ENCODE measurements at places on chromosomes 5 and 9.

DNA sequence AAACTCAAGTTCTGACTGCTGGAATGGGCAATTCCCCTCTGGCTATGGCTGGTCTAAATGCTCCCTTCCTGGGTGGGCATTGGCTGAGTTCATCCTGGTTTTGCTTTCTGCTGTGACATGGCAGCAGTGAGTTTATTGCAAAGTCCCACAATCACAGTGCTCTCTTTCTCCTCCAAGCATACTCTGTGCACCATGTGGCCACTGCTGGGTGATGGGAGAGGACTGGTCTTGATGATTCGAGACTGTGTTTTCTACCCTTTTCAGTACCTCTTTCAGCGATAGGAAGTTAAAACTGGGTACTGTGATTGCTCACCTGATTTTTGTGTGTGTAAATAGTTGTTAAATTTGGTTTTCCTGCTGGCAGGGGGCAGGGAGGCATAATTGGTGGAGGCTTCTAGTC lies 49.7 kb downstream of the FER start:
- no peak for DNase-seq

DNA sequence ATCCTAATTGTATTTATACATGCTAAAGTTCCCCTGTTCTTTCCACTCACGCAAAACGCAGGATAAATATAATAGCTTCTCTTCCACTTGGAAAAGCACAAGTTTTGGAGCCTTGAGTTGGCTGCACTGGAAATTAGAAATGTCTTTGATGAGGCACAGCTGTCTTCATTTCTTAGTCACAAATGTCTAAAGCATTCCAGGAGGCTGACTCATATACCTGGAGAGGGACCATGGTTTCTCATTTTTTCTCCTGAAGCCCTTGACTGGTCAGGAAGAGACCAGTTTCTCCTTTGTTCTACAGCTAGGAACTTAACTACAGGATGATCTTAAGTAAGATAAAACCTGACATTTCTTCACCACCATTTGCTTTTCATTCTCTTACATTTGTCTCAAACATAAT lies 16.2 kb downstream of the MTX3 start:
- no peak for DNase-seq

DNA sequence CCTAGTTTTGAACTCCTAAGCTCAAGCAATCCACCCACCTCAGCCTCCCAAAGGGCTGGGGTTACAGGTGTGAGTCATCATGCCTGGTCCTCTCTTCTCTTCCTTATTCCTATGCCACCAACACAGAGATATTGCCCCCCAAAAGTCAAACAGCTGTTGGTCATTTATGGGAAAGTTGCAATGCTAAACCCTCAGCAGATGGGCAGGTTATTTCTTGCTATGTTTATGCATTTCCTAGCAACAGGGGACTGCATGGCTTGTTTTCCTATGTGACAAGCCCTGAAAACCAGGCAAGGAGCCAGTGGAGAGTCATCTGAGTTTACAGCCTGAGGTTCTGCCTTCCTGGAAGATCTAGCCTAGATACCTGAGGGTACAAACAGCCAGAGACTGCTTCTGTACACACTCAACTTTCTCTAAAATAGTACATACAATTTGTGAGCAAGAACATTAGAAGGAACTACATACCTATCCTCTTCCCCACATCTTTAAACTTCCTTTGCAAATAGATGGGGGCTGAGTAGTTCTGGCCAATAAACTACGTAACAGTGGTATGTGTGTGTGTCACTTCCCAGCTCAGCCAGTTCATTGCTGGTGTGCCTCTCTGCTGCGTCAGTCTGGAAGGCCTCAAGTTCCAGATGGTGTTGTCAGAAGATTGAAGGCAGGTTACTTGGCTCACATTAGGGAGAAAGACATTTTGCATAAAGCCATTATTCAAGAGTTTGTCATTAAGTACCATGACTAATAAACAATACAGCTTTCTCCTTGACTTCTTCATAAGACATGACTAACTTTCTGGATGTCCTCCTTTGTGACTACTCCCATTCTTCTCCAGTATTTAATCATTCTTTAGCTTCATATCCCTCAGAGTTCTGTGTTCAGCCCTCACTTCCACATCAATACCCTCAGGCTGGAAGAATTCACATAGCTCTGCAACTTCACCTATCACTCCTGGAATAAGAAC lies 65.3 kb downstream of the CSNK1A1 start:
- no peak for DNase-seq

- no peak for DNase-seq
These were observed 179.4 kb upstream of the NR3C1 start for GRCh38 chr5:143582869-143583268.

- DNase-seq, result no peak
These were observed 75.1 kb downstream of the GNAQ start for GRCh38 chr9:77956555-77956954.

DNA sequence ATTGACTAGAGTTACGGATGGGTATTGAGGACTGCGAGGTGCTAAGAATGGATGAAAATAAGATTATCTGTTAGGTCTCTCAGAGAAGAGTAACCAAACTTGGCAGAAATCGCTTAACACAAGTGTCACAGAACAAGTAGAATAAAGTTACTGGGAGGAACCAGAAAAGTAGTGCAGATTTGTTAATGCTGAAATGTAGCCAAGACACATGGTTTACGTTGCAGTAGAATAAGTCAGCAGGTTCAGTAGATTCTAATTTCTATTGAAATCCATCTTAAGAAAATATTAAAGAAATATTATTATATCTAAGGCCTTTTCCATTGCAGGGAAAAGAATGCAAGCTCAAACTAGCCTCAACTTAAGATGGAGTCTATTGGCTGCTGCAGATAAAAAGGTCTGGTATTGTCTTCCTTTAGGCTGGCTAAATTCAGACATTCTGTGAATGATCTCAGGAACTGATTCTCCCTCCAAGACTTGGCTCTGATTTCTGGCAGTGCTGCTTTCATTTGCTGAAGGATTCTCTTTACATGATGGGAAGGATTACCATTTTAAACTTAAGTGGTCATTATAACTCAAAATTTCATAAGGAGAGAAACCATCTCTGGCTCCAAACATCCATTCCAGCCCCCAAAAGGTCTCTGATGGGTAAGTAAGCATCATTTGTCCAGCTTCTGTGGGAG lies 314.9 kb downstream of the MARCHF11 start:
- no peak for DNase-seq

GRCh38 chr9:80906728-80907127 lies 782.6 kb downstream of the TLE1 start:
- DNase-seq, result no peak

- DNase-seq, result no peak
These were observed 117.0 kb downstream of the NXNL2 start for GRCh38 chr9:88651682-88652633.

GRCh38 chr9:36141288-36141687 lies 4.8 kb downstream of the GLIPR2 start:
- DNase-seq, result no peak

DNA sequence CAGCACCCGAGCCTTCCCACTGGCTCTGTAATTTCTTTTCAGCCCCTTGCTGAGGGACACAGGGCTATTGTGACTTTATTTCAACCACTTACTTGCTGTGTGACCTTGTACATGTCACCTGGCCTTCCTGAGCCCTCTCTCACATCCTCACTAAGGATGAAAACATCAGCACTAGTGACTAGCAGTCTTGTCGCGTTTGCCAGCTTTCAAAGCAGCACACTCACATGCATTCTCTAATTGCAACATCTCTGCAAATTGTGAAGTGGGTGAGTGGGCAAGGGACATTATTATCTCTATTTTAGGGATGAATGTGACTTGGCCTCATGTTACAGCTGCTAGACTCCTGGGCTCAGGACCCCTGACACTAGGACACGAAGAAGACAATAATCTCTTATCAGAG lies 144.5 kb downstream of the SEC61B start:
- no peak for DNase-seq

GRCh38 chr5:2482778-2483177 lies 268.7 kb downstream of the IRX2 start:
- DNase-seq, result no peak

- no peak for DNase-seq
These were observed 71.6 kb upstream of the HSPB3 start for GRCh38 chr5:54383941-54384340.
